HS-5 (cell line): ENCODE measurements at places on chromosomes 12 and 14.

- no peak for DNase-seq
These were observed 85.9 kb downstream of the FBXW8 start for GRCh38 chr12:116996621-116997020.

- DNase-seq: no peak
These were observed 174.7 kb upstream of the DAAM1 start for GRCh38 chr14:59013672-59014298.

GRCh38 chr12:51071663-51072062 is 11.7 kb downstream of the CSRNP2 start:
- no peak for DNase-seq

DNA sequence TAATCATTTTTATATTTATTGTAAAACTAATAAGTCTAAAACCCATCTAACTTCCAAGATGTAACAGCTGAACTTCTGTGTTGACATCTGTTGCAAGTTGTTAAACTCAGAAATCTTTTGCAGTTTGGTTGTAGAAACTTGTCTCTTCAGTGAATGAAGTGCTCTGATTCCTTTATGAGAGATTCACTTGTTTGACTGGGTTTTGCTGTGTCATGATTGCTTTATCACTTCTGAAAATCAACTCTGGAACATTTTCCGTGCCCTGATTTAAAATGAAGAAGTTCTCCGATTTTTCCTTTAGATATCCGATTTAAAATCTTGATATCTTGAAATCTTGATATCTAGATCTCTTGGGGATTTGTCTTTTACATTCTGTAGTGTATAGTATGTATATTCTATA is 65.1 kb downstream of the DIP2B start:
- no peak for DNase-seq

DNA sequence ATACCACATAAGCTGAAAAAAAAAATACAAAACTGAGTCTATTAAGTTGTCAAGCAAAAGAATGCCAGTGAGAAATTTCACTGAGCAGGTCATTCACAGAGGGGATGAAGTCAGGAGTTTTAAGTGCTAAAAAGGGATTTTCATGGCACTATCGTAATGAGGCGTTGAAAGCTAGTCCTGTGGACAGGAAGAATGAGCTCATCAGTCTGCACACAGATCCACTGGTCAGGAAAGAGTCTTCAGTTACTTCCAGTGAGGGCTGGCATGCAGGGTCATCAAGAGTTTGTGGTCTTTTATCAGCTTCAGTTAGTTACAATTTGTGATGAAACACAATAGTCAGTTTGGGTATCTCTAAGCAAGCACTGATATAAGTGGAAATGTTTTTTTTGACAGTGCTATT is 88.1 kb upstream of the WSCD2 start:
- DNase-seq: no peak

DNA sequence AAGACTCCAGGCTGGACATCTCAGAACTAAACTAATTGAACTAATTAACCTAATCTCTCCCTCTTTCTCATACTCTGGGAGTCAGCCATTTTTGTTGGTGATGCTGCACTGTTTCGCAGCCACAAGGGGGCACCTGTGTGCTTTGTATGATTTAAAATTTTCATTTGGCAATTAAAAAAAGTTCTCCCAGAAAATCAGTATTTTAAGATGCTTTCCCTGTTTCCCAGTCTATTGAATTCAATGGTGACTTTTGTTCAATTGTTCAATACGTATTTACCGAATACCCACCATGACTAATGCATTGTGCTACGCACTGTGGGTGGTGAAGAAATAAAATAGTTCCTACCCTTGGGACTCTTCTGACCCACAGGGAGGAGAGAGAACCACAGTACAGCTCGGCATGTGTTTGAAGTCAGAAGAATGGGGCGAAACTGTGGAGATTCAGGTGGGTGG is 63.7 kb downstream of the ZNF664 start:
- peak; percentile 15 for DNase-seq
